ENCODE measurements at places on chromosomes 6 and 20.

- DNase-seq: no peak
Measured at GRCh38 chr6:126050795-126051194, 64.5 kb downstream of the TRMT11 start.

GRCh38 chr20:16479666-16480065, 93.6 kb downstream of the KIF16B start:
- DNase-seq: no peak

DNA sequence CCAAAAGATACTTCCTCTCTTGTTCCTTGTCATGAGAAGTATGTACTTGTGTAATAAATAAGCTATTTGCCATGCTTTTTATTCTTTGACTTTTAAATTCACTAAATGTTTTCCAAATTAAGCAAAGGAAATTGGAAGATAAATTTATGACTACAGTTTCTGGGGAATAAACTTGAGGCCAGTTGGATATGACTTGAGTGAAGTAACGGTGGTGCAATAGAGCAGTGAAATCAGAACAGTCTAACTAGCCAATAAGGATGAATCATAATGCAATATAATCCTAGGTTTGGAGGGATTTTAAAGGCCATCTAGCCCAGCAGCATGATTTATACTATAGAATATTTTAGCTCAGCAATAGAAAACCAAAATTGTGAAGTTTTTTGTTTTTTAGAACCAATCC, 183.8 kb upstream of the TCF21 start:
- no peak for DNase-seq

- DNase-seq: no peak
Measured at GRCh38 chr6:99573980-99574617, 5.6 kb upstream of the CCNC start.

DNA sequence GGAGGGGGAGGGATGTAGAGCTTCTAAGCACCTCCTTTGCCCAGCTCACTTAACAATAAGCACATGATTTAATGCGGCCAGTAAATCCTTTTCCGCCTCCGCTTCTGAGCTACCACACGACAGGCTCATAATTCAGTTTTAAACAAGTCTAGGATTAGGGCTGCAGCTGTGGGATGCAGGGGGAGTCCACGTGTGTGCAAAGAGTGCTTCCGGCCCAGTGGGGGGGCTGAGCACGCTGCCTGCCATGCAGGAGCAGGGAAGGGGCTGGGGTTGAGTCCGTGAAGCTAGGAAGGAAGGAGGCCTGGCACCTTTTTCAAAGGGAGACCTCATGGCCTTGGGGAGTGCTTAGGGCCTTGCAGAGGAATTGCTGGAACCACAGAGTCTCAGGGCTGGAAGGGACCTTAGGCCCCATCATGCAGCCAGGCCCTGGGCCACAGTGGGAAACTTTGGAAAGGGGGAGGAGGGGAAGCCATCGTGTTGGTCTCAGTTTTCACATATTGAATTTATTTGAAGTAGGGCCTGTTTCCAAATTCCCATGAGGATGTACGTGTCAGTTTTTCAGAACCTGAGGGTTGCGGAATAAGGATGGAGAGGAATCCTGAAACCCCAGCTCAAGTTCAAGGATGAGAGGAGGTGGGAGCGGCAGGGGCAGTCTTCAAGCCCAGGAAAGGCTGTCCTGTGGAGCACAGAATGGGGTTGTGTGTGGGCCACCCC, 96.1 kb downstream of the VEGFA start:
- DNase-seq: no peak

- no peak for DNase-seq
Measured at GRCh38 chr6:156508923-156509322, 268.3 kb upstream of the ARID1B start.

- DNase-seq: no peak
Measured at GRCh38 chr6:108730635-108731515, 117.3 kb upstream of the ARMC2 start.

GRCh38 chr6:9540126-9540525, 874.7 kb downstream of the TFAP2A start:
- DNase-seq: no peak

DNA sequence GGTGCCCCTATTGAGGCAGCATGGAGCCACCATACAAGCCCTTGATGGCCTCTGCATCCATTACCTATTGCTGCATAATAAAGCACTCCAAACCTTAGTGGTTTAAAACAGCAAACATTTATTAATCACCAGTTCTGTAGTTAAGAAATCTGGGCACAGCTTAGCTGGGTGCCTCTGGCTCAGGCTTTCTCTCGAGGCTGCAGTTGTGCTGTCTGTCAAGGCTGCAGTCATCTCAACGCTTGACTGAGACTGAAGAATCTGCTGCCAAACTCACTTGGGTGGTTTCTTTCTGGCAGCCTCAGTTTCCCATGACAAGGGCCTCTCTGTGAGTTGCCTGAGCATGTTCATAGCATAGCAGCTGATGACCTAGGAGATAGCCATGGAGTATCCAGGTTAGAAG, 207.4 kb upstream of the LRFN2 start:
- no peak for DNase-seq

DNA sequence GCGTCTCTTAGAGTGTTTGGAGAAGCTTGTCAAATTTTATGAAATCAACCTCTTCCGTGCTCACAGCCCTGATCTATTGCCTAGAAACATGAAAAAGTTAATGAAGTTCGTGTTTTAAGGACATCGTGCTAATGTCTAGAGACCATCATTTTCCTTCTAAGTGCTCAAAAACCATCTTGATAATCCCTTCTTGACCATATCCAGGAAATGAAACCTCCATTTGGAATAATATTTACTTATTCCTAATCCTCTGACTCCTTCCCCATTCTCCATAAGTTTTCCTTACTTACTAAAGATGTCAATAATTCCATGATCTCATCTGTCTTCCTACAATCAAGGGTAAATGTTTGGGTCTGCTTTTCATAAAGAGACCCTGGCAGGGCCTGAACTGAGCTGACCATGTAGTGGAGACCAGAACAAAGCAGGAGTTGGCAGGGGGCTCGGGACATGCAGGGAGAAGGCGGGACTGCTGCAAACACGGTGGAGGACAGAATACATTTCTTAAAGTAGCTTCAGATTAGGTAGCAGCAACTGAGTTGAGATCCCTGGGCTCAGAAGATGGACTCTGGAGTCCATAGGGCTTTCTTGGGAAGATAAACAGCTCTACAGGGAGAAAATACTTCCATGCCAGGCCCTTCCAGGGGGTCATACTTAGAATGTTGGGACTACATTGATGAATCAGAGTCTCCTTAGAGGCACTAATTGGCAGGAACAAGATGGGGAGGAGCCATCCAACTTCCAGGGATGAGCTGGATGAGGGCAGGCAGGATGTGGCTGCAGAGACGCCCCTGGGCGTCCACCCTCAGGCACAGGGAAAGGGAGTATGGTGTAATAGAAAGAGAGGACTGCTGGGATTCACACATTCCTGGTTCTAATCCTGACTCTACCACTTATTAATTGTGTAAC, 100.7 kb downstream of the RIN2 start:
- no peak for DNase-seq

DNA sequence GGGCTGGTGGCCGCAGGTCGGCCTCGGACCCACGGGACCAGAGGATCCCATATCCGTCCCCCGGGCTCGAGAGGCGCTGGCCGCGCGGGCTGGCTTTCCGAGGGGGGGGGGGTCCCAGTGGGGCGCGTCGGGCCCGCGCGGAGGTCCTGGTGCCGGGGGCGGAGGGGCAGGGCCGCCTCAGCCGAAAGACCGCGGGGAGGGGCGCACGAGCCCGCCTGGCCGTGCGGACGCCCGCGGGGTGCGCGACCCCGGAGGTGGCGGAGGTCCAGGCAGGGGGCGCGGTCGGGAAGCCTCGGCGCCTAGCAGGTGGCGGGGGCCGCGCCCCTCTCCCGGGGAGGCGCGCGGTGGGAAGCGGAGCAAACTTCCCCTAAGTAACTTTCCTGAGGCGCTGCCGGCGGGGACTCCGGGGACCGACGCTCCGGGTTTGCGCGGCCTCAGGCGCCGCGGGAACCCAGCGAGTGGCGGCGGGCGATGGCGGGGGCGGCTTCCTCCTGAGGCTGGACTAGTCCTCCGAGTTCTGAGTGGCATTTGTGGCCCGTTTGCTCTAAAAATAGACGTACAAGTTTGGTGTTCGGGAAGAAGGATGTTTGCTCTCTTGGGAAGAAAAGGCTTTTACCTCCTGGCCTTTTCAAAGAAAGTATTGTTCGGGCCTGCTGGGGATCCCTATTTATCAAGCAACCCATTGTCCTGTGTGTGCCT, 26.5 kb upstream of the BTBD3 start:
- DNase-seq: no peak

GRCh38 chr6:47571488-47571887, 93.9 kb downstream of the CD2AP start:
- DNase-seq: no peak

GRCh38 chr6:4347877-4348276, 212.5 kb upstream of the ECI2 start:
- no peak for DNase-seq

GRCh38 chr20:24364482-24364881, 104.9 kb upstream of the SYNDIG1 start:
- DNase-seq: no peak

GRCh38 chr20:24918579-24919566, 30.2 kb upstream of the CST7 start:
- DNase-seq: no peak

GRCh38 chr20:16158090-16158975, 414.9 kb downstream of the KIF16B start:
- DNase-seq: no peak

DNA sequence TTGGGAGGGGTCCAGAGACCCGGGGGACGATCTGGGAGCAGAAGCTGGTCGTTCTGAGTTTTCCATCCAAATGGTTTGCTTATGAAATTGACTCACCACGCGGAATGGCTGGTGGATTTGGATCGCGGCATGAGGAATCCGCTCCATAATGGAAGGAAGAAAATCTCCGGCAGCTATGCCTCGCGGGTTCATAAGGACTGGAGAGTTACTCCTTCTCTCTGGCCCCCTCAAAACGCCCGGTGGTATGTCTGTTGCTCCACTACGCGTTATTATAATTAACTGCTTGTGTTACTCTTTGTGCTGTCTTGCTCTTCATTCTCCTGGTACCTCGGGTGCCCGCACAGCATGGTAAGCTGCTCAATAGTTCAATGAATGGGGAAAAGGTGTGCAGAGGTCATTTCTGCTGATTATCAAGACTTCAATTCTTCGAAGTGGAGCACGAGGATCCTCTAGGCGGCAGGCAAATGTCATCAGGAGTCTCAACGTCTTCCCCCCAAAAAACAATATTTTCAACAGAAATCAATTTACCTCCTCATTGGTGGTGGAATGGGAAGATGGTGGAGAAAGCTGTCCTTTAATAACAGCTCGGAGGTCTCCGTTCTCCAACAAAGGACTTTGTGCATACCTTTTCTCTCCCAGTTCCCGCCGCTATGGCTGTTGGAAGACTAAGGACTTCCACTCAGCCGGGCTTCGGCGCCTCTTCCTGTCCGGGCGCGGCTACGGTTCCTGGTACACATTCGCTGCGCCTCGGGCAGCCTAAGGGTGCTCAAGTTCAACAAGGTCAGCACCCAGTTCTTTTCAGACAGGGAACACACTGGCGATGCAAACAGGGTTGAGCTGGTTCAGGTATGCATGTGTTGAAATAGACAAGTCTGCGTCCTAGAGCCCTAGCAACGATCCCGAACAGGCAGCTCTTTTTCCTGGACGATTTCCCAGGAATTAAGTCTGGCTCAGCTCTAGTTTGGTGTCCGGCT, 9.2 kb upstream of the PRSS16 start:
- DNase-seq: no peak

- no peak for DNase-seq
Measured at GRCh38 chr20:53809728-53810365, 216.2 kb upstream of the ZNF217 start.

- no peak for DNase-seq
Measured at GRCh38 chr6:152948150-152948768, 34.6 kb downstream of the FBXO5 start.

DNA sequence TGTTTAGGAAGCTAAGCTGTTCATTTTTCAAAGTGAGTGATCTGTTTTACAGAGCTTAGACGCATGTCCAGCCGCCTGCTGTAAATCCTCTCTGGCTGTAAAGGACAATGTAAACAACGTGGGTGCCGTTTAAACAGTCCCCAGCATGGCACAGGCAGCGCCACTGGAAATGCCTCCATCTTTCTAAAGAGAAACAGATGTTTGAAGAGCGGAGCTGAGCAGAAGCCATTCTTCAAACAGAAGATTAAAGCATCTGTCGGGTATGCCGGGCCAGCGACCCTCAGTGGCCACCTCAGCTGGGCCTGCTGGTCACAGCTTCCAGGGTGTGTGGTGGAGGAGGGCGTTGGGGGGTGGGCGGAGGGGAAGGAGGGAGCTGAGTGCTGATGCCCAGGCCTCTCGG, 138.6 kb downstream of the ERMARD start:
- no peak for DNase-seq

- DNase-seq: no peak
Measured at GRCh38 chr6:140140891-140141290, 766.4 kb upstream of the CITED2 start.

GRCh38 chr6:122714059-122714458, 65.5 kb upstream of the FABP7 start:
- no peak for DNase-seq

DNA sequence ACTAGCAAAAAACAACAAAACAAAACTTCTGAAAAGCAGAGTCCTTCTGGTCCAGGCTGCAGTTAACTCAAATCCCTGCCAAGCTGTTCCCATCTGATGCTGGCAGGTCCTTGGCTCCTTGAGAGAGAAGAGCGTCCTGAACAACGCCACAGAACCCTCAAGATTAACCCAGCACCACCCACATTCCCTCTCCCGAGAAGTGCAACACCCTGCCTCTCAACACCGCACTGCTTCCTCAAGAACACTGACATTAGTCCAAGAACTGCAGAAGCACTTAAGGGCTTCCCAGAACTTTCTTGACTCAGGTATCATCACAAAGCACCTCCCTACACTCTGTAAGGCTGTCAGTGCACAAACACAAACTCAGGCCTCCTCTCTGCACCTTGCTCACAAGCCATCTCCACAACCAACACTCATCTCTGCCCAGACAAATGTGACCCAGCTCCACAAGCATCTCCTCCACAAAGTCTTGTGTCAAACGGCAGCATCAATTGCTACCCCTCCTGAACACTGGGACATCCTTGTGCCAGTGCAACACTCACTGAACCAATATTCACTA, 7.5 kb downstream of the MRPL14 start:
- DNase-seq: no peak

- DNase-seq: no peak
Measured at GRCh38 chr6:154572556-154572955, 62.1 kb upstream of the CNKSR3 start.

DNA sequence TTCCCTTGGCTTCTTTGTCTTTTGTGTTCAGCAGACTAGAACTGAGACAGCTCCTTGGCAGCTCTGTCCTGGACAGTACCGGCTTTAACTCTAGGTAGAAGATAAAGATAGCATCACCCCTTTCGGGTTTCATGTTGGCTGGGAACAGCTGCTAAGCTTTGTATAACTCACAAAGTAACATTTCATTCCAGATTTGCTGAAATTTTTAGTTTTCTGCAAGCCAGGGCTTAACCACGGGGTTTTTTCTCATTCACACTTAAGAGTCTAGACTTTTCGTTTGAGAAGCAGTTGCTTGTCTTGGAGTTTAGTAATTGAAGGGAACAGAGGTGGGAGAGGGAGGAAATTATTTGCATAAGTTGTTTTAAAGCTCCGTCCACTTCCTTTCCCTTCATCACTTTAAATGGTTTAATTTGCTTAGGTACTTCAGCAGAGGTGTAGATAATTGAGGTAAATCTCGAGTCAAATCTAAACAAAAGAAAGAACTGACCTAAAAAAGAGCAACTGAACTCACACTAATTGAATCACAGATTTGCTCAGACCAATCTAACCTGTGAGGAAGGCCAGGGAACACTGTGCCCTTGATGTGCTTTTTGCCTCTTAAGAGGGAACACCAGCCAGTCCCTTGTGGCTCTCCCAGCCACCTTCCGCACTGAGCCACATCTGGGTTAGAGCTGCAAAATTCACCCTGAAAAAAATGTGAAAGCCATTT, 48.3 kb downstream of the RREB1 start:
- no peak for DNase-seq

- DNase-seq: no peak
Measured at GRCh38 chr20:17809362-17810061, 109.7 kb downstream of the BANF2 start.

All from cortex of kidney (tissue), 1 donor.